ENCODE measurements at places on chromosomes 1 and 21.

DNA sequence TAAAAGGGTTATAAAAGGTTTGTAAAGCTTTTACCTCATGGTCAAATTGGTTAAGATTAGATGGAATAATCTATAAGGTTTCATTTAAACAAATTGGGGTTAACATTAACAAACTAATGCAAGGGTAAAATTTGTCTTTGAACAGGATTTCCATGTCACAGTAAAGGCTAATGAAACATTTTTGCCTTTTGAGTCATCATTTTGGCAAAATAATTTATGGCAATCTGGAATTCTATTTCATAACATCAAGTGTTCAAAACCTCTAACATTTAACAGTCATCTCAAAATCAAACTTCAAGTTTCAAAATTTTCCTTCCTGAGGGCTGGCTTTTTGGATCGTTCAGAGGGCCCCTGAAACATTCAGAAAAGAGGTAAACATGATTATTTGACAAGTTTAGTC, 6.6 kb upstream of the CD46 start:
- H3K4me1 ChIP-seq: peaks cover 19% of the 10 kb centered on the region
- H3K27me3 ChIP-seq: no peaks in the 10 kb centered on the region
- H3K36me3 ChIP-seq: no peaks in the 10 kb centered on the region
- H3K4me3 ChIP-seq: no peak overlapping the region
- no peak for DNase-seq

GRCh38 chr1:179143322-179143721, 61.5 kb downstream of the TOR3A start:
- no peak overlapping the region for H3K27ac ChIP-seq
- H3K4me3 ChIP-seq: no peak overlapping the region
- H3K4me1 ChIP-seq: peaks cover 36% of the 10 kb centered on the region
- DNase-seq: no peak

- no peaks in the 10 kb centered on the region for H3K4me1 ChIP-seq
- H3K36me3 ChIP-seq: no peaks in the 10 kb centered on the region
- H3K27ac ChIP-seq: no peak overlapping the region
- DNase-seq: no peak
- H3K27me3 ChIP-seq: no peaks in the 10 kb centered on the region
- no peak overlapping the region for H3K4me3 ChIP-seq
Observed at GRCh38 chr1:83077411-83077810, 921.5 kb downstream of the TTLL7 start.

- no peak overlapping the region for H3K4me3 ChIP-seq
- peaks cover 14% of the 10 kb centered on the region for H3K27me3 ChIP-seq
- no peak overlapping the region for H3K27ac ChIP-seq
- H3K4me1 ChIP-seq: no peaks in the 10 kb centered on the region
- DNase-seq: no peak
Observed at GRCh38 chr1:65939636-65940035, 146.9 kb downstream of the PDE4B start.

DNA sequence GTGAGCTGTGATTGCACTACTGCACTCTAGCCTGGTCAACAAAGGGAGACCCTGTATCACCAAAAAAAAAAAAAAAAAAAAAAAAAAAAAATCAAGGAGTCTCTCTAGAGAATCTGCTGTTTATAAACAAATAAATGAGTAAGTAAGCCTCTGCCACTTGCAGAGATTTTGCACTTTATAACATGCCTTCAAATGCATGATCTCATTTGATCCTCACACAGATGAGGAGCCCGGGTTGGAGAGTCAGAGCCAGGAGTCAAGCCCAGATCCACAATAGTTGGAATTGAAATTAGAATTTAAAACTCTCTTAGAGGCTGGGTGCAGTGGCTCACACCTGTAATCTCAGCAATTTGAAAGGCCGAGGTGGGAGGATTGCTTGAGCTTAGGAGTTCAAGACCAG, 4.0 kb downstream of the PRELP start:
- DNase-seq: no peak
- H3K4me3 ChIP-seq: no peak overlapping the region
- peaks cover 9% of the 10 kb centered on the region for H3K4me1 ChIP-seq
- peaks cover 8% of the 10 kb centered on the region for H3K27me3 ChIP-seq
- no peaks in the 10 kb centered on the region for H3K36me3 ChIP-seq

DNA sequence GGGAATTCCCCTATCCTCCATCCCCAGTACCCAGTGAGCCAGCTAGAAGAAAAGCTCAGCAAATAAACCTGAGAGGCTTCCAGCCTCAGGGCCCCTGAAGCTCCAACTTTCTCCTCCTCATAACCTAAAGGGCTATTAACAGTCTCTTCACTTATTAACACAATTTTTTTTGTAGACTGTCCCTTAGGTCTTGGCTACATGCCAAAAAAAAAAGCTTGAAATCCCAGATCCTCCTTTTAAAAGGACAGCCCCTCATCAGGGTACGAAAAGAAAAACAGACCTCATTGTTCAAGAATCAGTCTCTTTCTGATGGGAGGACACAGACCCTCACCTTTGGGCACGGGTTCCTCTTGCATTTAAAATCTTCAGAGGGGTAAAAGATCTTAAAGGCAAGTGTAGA, 72.8 kb upstream of the CD1D start:
- no peak overlapping the region for H3K27ac ChIP-seq
- peaks cover 2% of the 10 kb centered on the region for H3K36me3 ChIP-seq
- no peak overlapping the region for H3K4me3 ChIP-seq
- peaks cover 3% of the 10 kb centered on the region for H3K4me1 ChIP-seq

DNA sequence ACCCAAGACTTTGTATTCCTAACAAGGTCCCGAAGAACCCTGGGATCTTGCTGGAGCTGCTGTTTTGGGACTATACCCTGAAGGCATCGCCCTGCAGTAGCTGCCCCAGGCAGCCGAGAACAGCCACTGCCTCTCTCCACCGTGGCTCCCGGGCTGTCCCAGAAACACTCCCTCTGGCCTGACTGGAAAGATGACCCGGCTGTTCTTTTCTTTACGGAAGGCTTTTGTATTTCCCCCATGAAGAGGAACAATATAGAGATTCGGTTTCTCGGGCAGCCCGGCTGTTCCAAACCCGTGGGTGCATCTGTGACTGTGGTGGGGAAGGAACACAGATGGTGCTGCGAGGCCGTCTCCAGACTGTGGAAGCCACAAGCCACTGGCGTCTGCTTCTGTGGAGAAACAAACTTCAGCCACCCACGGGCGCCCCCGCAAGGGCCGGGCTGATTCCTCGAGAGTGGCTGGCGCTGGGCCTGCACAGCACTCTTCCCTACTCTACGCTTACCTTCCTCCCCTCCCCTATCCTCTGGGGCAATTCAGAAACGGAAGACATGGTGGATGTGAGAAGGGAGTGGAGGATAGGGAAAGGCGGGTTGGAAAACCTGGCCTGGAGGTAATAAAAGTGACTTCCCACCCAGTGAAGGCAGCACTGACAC, 33.7 kb upstream of the VASH2 start:
- no peaks in the 10 kb centered on the region for H3K4me1 ChIP-seq
- DNase-seq: no peak
- no peak overlapping the region for H3K4me3 ChIP-seq
- peaks cover 23% of the 10 kb centered on the region for H3K27me3 ChIP-seq
- H3K36me3 ChIP-seq: no peaks in the 10 kb centered on the region

DNA sequence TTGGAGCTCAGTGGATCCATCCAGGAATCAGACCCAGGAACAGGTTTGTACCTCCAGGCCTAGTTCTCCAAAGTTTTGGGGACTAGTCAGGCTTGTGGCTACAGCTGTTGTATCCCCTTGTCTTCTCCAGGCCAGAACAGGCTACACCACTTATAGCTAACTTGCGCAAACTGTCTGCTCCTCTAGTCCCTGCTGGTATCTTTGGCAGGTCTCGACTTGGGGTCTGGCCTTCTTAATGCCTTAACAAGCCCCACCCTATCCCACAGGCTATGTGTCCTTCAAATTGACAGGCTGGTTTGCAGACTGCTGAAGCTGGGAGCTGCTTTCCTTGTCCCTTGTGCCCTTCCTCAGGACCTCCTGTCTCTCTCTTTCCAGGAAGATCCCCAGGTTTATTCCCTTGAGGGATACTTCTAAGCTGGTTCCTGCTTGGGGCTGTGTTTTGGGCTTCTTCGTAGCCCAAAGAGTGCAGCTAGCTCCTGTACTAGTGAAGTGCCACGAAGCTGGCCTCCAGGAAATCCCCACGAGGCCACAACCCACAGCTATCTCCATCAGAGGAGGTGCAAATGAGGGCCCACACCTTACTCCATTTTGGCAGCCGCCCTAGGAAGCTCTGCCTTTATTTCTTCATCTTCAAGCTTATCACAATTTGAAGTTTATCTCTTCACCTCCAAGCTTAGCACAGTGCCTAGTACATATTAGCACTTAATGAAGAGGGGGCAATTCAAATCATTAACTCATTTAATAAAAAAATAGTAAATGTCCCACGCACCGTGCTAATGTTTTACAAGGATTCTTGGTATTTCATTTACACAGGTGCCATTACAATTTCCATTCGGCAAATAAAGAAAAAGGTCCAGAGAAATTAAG, 683 bp upstream of the DMAP1 start:
- peak overlapping the region; percentile 91 for H3K27ac ChIP-seq
- no peaks in the 10 kb centered on the region for H3K36me3 ChIP-seq
- peaks cover 32% of the 10 kb centered on the region for H3K4me1 ChIP-seq
- H3K27me3 ChIP-seq: no peaks in the 10 kb centered on the region
- DNase-seq: peak; percentile 42
- peak overlapping the region; percentile 94 for H3K4me3 ChIP-seq

GRCh38 chr1:1229770-1230169, 2.0 kb downstream of the SDF4 start:
- H3K4me1 ChIP-seq: peaks cover 26% of the 10 kb centered on the region
- peaks cover 43% of the 10 kb centered on the region for H3K36me3 ChIP-seq
- no peak for DNase-seq
- H3K4me3 ChIP-seq: peak overlapping the region; percentile 93

- no peak for DNase-seq
- H3K4me1 ChIP-seq: peaks cover 42% of the 10 kb centered on the region
- no peak overlapping the region for H3K4me3 ChIP-seq
Observed at GRCh38 chr1:107946794-107947193, 18.2 kb downstream of the VAV3 start.

DNA sequence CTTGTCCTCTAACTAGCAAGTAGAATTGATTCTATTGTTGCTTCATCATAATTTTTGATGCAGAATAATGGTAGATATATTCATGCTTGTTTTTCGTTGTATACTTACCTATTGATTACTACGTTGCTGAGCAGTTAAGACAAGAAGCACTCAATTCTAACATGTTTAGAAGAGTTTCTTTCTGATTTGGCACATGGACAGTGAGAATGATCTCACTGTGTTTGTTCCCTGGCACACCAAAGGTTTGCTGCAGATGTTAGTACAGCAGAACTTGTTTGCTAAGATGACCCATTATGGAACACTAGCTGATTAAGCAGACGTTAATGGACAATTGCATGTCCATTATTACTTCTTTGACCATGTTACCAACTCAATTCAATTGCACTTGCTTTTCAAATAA, 184.7 kb upstream of the SGIP1 start:
- H3K4me3 ChIP-seq: peak overlapping the region; percentile 55
- H3K27ac ChIP-seq: peak overlapping the region; percentile 73
- peaks cover 92% of the 10 kb centered on the region for H3K4me1 ChIP-seq

DNA sequence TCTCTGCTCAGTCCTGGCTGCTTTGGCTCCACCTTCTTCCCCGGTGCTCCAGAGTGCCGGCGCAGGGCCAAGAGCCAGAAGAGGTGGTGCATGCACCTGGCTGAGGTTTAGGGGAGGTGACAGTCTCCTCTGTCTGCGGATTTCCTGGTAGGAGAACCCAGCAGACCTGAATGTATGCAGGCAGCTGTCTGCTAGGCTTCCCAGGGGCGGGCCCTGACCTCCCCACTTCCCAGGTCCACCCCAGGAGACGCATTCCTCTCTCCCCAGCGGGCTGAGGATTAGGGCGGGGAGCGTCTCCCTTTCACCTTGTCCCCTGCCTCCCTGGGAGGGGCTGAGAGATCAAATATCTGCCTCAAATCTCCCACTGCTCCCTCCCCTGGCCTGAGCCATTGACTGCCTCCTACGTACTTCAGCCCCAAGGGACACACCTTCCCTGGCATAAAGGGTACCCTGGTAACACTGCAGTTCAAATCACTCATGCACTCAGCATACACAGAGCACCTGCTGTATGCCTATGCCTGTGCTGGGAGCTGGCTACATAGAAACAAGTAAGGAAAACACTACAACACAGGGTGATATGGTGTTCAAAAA, 27.5 kb downstream of the DMBX1 start:
- no peaks in the 10 kb centered on the region for H3K36me3 ChIP-seq
- H3K27ac ChIP-seq: no peak overlapping the region
- DNase-seq: no peak
- H3K4me1 ChIP-seq: peaks cover 4% of the 10 kb centered on the region
- peaks cover 36% of the 10 kb centered on the region for H3K27me3 ChIP-seq

DNA sequence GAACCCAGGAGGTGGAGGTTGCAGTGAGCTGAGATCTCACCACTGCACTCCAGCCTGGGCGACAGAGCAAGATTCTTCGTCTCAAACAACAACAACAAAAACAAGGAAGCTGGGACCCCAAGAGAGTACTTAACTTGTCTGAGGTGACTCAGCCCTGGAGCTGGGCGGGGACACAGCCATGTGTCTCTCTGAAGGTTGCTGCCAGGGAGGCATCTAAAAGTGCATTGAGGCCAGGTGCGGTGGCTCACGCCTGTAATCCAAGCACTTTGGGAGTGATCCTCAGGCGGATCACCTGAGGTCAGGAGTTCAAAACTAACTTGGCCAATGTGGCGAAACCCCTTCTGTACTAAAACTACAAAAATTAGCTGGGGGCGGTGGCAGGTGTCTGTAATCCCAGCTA, 7.7 kb downstream of the IFI6 start:
- no peak for DNase-seq
- peaks cover 5% of the 10 kb centered on the region for H3K36me3 ChIP-seq
- peaks cover 38% of the 10 kb centered on the region for H3K4me1 ChIP-seq

DNA sequence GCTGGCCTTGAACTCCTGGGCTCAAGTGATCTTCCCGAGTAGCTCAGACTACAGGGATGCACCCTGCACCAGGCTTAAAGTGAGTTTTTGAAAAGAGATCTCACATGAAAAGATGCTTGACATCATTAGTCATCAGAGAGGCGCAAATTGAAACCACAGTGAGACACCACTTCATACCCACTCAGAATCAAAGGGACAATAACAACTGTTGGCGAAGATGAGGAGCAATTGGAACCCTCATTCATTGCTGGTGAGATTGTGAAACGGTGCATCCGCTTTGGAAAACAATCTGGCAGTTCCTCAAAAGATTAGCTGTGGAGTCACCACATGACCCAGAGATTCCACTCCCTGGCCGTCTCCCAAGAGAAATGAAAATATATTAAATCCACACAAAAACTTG, 122.3 kb downstream of the PGBD5 start:
- no peak for DNase-seq
- H3K4me3 ChIP-seq: no peak overlapping the region
- H3K27ac ChIP-seq: no peak overlapping the region
- peaks cover 22% of the 10 kb centered on the region for H3K4me1 ChIP-seq
- H3K27me3 ChIP-seq: no peaks in the 10 kb centered on the region

GRCh38 chr1:67710417-67710816, 25.4 kb downstream of the GADD45A start:
- no peak overlapping the region for H3K27ac ChIP-seq
- no peaks in the 10 kb centered on the region for H3K36me3 ChIP-seq
- no peak for DNase-seq
- no peaks in the 10 kb centered on the region for H3K4me1 ChIP-seq

All from activated naive CD8-positive, alpha-beta T cell treated with anti-CD3 and anti-CD28 coated beads for 36 hours (primary cell).